Stimulated activated CD8-positive, alpha-beta memory T cell treated with anti-CD3 and anti-CD28 coated beads, Interleukin-2, amount 100 ng/mL, for 1 hour (primary cell): ENCODE measurements at places on chromosomes 1 and 21.

- no peak for DNase-seq
Observed at GRCh38 chr1:62282909-62283755, 36.1 kb downstream of the KANK4 start.

DNA sequence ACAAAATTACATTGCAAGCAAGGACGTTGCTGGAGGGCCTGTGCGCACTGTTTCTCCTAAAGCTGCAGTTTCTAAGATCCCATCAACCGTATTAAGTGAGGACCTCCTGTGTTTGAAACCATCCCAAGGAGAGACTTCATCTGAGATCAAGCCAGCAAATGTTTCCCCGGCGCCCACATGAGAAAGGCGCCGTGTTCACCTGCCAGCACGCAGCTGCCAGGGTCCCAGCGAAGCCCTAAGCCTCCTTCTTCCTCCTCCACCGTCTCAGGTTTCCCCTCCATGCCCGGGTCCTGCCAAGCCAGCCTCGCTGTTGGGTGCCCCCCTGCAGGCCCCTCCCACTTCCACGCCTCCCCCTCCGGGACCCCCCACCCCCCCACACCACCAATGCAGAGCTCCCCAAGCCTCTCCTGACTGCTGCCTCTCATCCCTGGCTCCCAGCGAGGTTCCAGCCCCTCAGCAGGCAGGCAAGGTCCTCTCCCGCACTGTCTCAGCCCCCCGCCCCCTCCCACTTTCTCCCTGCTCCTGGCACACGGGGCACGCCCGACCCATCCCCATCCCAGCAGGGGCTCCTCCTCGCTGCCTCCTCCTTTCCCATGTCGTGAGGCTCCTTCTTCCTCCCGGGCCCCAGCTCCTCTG, 8.6 kb upstream of the TFF1 start:
- no peak for DNase-seq

DNA sequence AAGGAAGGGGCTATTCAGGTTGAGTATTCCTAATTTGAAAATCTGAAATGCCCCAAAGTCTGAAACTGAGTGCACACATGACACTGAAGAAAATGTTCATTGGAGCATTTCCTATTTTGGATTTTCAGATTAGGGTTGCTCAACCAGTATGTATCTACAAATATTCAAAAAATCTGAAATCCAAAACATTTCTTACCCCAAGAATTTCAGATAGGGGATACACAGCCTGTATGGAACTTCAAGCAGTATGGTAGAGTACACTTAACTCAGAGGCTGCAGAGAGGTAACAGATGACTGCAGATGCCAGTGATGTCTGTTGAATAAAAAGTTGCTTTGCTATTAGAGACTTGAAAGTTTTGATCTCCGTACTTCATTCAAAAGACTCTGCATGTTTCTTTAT, 19.0 kb downstream of the YTHDF2 start:
- DNase-seq = no peak

- DNase-seq = no peak
Observed at GRCh38 chr21:43613755-43614638, 45.3 kb downstream of the HSF2BP start.

DNA sequence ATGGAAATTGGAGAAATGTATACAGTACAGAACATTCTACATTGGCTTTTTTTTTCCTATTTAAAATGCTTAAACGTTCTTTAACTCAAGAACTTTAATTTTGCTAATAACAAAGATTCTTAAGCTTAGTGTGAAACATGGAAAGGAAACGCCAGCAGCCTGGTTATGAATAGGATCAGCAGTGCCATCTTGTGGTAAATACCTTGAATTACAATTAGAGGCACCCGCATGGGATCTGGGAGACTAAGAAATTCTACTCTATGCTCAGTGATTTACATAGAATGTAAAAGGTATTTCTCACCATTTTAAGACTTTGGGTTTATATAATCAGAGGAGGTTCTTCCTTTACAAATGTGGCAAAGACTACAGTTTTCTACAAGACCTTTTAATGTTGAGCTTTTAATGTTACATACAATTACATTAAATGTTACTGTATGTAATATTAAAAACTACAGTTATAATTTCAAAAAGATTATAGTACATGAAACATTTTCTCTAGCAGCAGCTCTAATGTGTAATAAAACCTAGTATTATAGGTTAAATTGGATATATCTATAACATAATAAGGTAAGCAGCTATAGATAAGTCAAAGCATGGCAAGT, 32.1 kb upstream of the APOBEC4 start:
- no peak for DNase-seq

- no peak for DNase-seq
Observed at GRCh38 chr1:9733160-9733789, 81.7 kb downstream of the PIK3CD start.

GRCh38 chr1:232554409-232554808, 75.5 kb downstream of the SIPA1L2 start:
- DNase-seq = no peak

DNA sequence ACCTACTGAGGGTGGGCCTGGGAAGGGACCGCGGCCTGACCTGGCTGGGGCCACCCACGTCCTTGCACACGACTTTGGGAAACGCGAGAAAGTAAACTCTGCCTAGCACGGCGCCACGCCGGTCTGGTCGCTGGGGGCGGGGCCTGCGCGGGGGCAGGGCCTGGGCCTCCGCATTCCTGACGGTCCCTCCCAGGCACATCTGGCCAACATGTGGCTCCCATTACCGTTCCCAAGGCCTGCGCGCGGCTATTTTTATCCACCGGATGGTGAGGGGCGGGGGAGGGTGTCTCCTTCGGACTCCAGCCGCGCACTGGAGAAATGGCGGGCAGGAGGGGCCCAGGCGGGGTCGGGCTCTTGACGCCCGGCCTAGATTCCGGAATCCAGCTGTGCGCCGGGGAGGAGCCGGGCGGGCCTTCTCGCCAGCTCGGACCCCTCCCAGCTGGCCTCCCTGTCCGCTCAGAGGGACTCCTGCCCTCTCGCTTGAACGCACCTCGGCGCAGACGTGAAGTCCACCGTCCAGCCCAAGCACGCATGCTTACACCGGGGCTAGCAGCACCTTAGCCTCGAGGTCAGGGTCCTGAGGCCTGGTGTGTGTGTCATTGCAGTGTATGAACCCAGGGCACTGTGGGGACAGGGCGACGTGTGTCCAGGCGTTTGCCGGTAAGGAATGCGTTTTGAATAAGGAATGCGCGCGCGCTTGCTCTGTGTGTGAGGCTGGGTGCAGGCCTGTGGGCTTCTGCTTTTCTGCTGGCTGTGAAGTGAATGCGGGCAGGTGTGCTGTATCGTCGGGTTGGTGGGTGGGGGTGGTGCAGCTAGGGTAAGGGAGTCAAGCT, 2.1 kb downstream of the EVA1B start:
- no peak for DNase-seq
